ENCODE measurements at places on chromosomes 13 and 19.

DNA sequence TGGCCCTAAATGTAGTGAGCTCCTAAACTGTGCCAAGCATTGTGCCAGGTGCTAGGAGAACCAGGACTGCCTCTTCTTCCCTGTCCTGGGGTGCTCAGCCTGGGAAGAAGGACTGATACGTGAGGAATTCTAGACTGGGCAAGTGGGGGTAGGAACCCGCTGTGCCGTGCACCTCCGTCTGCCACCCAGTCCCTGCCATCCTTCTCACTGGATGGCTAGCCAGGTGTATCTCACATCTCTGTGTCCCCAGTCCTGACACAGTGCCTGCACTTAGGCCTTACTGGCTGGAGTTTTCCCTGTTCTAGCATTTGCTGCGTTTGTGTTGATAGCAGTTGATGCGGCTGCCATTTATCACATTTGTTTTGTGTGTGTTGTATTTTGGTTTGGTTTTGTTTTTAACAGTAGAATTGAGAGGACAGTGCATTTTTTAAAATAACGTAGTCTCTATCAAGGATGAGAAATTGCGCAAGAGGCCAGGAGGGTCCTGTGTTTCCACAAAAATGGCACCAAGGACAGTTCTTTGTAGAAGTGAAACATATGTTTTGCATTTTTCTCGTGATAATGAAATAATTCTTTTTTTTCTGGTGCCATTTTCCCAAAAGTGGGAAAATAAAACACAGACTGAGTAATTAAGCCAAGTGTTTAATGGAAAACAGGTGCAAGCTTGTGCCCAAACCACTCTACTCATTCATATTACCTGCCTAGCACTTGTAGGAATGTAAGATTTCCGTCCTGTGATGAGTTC lies 4.7 kb upstream of the GPR183 start:
- no peak overlapping the region for H3K4me3 ChIP-seq
- DNase-seq = no peak

- H3K27me3 ChIP-seq = no peaks in the 10 kb centered on the region
- DNase-seq = no peak
- no peak overlapping the region for H3K4me3 ChIP-seq
- no peak overlapping the region for H3K27ac ChIP-seq
- no peaks in the 10 kb centered on the region for H3K4me1 ChIP-seq
- peaks cover 11% of the 10 kb centered on the region for H3K36me3 ChIP-seq
These were observed 62.0 kb downstream of the ZNF100 start for GRCh38 chr19:21705393-21705792.

- no peaks in the 10 kb centered on the region for H3K36me3 ChIP-seq
- no peak overlapping the region for H3K27ac ChIP-seq
- H3K4me3 ChIP-seq = no peak overlapping the region
- peaks cover 17% of the 10 kb centered on the region for H3K4me1 ChIP-seq
- H3K27me3 ChIP-seq = peaks cover 3% of the 10 kb centered on the region
- no peak for DNase-seq
These were observed 250.9 kb downstream of the LIG4 start for GRCh38 chr13:107964395-107964794.

DNA sequence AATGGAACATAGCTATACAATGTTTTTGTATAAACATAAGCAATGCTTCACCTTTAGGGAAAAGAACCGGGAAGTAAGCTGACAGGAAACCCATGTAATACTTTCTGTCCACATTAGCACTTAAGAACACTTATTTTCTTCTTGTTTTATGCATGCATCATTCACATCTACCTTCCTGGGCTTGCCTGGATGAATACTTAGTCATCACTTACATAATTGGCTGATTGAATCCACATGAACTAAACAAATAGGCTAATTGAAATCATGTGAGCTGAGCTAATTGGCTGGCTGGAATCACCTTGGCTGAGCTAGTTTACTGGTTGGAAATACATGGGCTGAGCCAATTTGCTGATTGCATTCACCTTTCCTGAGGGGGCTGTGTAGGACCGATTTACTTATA lies 78.8 kb downstream of the ZNF726 start:
- no peaks in the 10 kb centered on the region for H3K4me1 ChIP-seq
- H3K4me3 ChIP-seq = no peak overlapping the region
- peaks cover 22% of the 10 kb centered on the region for H3K36me3 ChIP-seq
- no peak overlapping the region for H3K27ac ChIP-seq

GRCh38 chr13:96033220-96034015 lies 19.8 kb downstream of the UGGT2 start:
- H3K4me3 ChIP-seq = no peak overlapping the region
- H3K27ac ChIP-seq = no peak overlapping the region
- no peaks in the 10 kb centered on the region for H3K27me3 ChIP-seq

GRCh38 chr13:90997951-90998350 lies 349.5 kb upstream of the MIR17HG start:
- H3K4me3 ChIP-seq = no peak overlapping the region
- H3K36me3 ChIP-seq = no peaks in the 10 kb centered on the region
- no peak overlapping the region for H3K27ac ChIP-seq
- H3K4me1 ChIP-seq = peaks cover 8% of the 10 kb centered on the region
- no peaks in the 10 kb centered on the region for H3K27me3 ChIP-seq
- DNase-seq = no peak

GRCh38 chr13:30116379-30116778 lies 191.0 kb downstream of the KATNAL1 start:
- DNase-seq = peak; percentile 69
- peaks cover 61% of the 10 kb centered on the region for H3K4me1 ChIP-seq
- H3K27ac ChIP-seq = peak overlapping the region; percentile 93
- peaks cover 6% of the 10 kb centered on the region for H3K36me3 ChIP-seq
- peak overlapping the region; percentile 66 for H3K4me3 ChIP-seq

DNA sequence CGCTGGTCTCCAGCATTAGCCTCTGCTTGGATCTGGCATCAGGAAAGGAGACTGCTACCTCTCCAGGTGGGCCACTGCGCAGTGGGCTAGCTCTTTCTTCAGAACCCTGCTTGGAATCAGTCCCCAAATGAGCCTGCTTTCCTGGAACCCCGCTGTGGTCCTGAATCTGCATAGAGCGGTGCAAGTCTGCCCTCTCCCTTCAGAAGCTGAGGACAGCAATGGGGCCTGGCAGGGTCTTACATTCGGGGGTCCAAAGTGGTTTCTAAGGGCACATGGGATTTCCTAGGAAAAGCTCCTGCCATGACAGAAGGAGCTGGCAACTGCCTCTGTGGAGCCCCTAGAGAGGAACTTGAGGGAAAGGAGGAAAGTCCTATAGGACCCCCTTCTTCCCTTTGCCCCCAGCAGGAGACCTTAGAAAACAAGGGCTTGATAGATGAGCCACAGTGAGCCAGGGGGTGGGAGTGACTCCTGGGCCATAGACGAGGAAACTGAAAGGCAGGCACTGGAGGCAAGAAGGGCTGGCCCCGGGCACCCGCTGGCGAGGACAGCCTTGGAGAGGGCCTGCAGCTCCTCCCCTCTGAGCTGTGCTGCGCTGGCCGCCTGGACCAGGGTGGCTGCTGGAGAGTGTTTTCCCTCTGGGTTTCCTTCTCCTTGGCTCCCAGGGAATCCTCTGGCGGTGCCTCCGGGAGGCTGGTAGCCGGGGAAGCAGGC lies 1.4 kb upstream of the VSTM2B start:
- peaks cover 8% of the 10 kb centered on the region for H3K36me3 ChIP-seq
- peak; percentile 34 for DNase-seq
- H3K27me3 ChIP-seq = peaks cover 18% of the 10 kb centered on the region
- H3K4me3 ChIP-seq = peak overlapping the region; percentile 63
- no peak overlapping the region for H3K27ac ChIP-seq

- peaks cover 28% of the 10 kb centered on the region for H3K36me3 ChIP-seq
- peaks cover 15% of the 10 kb centered on the region for H3K27me3 ChIP-seq
- no peak overlapping the region for H3K27ac ChIP-seq
- no peak overlapping the region for H3K4me3 ChIP-seq
- no peak for DNase-seq
These were observed 29.9 kb downstream of the SIPA1L3 start for GRCh38 chr19:37936886-37937285.

DNA sequence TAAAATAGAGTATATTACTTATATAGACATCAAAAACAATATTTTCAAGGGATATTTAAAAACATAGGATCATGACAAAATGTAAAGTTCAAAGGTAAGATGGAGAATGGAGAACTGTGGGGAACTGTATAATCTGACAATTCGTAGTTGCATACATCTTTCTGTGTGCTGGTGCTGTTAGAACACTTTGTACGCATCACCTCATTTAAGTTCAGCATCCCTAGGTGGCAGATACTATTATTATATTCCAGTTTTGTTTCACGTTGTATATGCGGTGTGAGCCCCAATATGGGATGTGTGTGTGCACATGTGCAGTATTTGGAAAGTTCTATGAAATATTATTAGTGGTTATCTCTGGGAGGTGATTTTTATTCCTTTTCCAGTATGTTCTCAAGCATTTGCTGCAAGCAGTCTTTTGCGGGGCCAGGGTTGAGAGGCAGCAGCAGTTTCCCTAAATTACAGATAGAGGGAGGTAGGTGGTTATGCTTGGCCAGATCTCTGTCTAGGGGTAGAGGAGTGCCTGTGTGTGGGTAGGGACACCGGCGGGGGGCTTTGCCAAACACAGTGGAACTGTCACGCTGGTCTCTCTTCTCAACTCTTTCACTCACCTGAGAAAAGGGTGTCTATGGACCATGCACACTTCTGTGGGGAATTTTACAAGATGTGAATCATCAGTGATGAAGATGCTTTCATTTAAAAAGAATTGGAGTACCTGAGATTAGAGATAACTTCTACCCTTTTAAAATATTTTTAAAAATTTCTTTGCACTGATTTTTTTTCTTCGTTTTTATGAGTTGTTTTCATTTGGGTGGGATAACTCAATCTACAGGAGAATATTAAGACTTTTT lies 55.6 kb upstream of the ALOX5AP start:
- H3K36me3 ChIP-seq = no peaks in the 10 kb centered on the region
- H3K27ac ChIP-seq = peak overlapping the region; percentile 65
- peaks cover 17% of the 10 kb centered on the region for H3K4me1 ChIP-seq
- no peak overlapping the region for H3K4me3 ChIP-seq
- peak; percentile 50 for DNase-seq
- peaks cover 2% of the 10 kb centered on the region for H3K27me3 ChIP-seq

- no peaks in the 10 kb centered on the region for H3K4me1 ChIP-seq
- H3K27me3 ChIP-seq = peaks cover 1% of the 10 kb centered on the region
- H3K36me3 ChIP-seq = no peaks in the 10 kb centered on the region
- H3K4me3 ChIP-seq = no peak overlapping the region
- H3K27ac ChIP-seq = no peak overlapping the region
- no peak for DNase-seq
These were observed 4.9 kb upstream of the TNFSF14 start for GRCh38 chr19:6674868-6675305.

- no peaks in the 10 kb centered on the region for H3K36me3 ChIP-seq
- H3K4me1 ChIP-seq = peaks cover 5% of the 10 kb centered on the region
- no peak for DNase-seq
- H3K27me3 ChIP-seq = peaks cover 2% of the 10 kb centered on the region
- H3K4me3 ChIP-seq = no peak overlapping the region
- H3K27ac ChIP-seq = no peak overlapping the region
These were observed 376.6 kb downstream of the PCDH9 start for GRCh38 chr13:66853564-66853963.

DNA sequence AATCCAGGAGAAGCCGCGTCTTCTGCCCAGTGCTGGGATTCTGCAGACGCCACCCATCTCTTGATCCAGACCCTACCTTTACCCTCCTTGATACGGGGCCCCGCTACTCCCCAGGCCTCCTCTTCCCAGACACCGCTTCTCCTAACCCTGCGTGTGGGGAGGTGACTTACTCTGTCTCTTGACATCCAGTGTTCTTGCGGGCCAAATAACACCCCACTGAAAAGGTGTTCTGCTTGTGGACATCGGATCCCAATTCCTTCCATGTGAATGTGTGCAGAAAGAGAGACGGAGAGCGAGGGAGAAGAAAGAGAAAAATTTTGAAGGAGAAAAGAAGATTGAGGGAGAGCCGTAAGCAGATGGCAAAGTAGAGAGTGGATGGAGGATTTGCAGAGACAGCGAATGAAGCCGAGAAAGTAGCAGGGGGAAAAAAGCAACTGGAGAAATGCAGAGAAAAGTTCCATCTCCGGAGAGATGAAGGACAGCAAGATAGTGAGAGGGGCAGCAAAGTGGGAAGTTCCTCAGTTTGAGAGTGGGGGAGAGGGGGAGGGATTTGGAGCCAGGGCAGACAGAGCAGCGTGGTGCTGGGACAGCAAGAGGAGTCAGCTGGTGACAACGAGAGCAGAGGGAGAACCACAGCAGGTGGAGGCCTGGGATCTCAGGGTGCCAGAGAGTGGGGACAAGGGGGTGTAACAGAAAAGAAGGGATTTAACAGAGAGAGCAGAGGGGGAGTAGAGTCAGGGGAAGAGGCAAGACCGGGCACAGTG lies 814 bp downstream of the ZNF480 start:
- DNase-seq = peak; percentile 31
- H3K27ac ChIP-seq = peak overlapping the region; percentile 99

- no peak overlapping the region for H3K27ac ChIP-seq
- peaks cover 1% of the 10 kb centered on the region for H3K36me3 ChIP-seq
- DNase-seq = no peak
- H3K4me3 ChIP-seq = no peak overlapping the region
These were observed 213.8 kb downstream of the DCLK1 start for GRCh38 chr13:35917252-35917941.

GRCh38 chr13:100115693-100116254 lies 26.9 kb downstream of the PCCA start:
- H3K27ac ChIP-seq = no peak overlapping the region
- H3K4me3 ChIP-seq = no peak overlapping the region
- DNase-seq = no peak
- H3K4me1 ChIP-seq = no peaks in the 10 kb centered on the region
- peaks cover 5% of the 10 kb centered on the region for H3K36me3 ChIP-seq
- no peaks in the 10 kb centered on the region for H3K27me3 ChIP-seq

- H3K36me3 ChIP-seq = no peaks in the 10 kb centered on the region
- H3K4me3 ChIP-seq = no peak overlapping the region
- no peak overlapping the region for H3K27ac ChIP-seq
- no peaks in the 10 kb centered on the region for H3K4me1 ChIP-seq
- H3K27me3 ChIP-seq = peaks cover 2% of the 10 kb centered on the region
- no peak for DNase-seq
These were observed 10.9 kb upstream of the CERS1 start for GRCh38 chr19:18906605-18907519.

DNA sequence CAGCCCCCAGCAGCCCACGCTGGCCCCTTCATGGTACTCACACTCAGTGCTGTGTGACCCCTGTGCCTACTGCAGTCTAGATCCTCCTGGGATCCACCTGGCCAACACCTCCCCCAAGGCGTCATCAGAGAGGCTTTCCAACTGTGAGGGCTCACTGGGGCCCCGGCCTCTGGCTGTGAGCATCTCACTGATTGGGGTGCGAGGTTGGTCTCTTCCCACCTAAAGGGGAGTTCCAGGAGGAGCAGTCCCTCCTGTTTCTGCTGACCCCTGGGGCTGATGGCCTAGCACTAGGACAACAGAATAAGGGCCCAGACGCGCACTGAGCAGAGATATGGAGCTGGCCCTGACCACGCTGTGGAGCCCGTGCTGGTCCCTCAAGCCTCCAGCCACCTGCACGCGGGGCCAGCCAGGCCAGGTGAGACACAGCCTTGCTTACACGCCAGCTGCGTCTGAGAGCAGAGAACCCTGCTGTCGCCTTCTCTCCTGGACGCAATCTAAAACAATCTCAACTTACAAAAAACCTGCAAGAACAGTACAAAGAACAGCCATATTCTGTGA lies 32.2 kb downstream of the ELL start:
- peak overlapping the region; percentile 21 for H3K4me3 ChIP-seq
- peaks cover 21% of the 10 kb centered on the region for H3K4me1 ChIP-seq
- no peak for DNase-seq
- no peaks in the 10 kb centered on the region for H3K36me3 ChIP-seq
- no peak overlapping the region for H3K27ac ChIP-seq

Measured in glutamatergic neuron (in vitro differentiated cells).